ENCODE measurements at places on chromosomes 3 and 15.

DNA sequence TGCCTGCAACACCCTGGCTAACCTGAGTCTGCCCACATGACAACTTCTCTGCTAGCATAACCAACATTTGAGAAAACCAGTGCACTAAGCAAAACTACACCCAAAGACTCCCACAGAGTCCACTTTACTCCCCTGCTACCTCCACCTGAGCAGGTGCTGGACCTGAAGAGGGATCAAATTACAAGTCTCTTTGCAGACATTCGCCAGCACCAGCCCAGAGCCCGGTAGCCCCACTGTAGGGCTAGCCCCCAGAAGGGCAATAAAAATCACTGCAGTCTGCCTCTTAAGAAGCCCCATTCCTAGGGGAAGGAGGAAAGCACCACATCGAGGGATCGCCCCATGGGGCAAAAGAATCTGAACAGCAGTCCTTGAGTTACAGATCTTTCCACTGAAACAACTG is 472.2 kb downstream of the GRM7 start:
- no peak for DNase-seq

DNA sequence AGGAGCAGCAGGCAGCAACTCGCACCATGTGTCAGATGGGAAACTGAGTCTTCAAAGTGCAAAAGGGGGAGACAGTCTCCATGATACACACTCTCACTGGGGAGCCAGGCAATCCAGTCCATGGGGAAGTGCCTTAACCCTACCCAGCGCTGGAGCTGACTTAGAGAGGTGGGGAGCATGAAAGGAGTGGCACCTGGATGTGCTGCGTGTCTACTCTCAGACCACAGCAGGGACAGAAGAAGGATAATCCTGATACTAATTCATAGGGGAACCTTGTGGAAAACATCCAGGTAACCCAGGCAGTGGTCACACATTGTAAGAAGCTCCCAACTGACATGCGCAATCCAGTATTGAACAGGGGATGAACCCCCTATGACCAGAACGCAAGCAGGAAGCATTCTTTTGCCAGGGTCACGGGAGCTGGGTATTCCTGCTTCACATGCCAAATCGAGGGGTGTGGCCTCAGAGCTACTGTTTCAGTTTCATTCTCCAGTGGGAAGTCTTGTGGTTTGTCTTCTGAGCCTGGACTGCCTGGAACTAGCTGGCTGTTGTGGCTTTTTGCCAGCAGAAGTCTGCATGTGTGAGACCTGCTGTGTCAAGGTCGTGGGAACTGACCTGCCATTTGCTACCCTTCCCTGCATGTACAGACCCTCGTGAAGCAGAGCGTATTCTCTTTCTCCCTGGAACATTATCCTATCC is 367.6 kb upstream of the NDN start:
- DNase-seq = no peak

DNA sequence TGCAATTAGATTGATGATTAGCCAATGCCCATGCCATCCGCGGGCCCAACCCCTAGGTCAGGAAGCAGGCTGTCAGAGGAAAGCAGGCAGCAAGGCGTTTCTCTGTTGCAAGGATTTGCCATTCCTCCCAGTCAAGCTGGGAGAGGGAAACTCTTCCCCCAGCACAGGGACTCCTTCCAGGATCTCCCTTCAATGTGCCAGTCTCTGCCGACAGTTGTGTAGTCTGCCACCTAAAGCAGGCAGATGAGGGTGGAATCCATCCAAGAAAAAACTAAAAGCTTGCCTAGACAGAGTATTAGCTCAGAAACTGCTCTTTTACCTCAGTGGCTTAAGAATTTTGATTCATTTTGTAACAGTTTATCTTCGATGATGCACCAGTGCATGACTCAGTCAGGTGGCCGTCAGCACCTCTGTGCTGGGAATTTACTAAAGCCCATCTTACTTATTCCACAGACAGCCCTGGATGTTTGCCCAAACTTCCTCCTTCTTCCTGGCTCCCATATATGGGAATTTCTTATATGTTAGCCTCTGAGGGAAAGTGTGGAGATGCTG is 501.5 kb upstream of the THBS1 start:
- no peak for DNase-seq

GRCh38 chr3:131518680-131519079 is 15.9 kb upstream of the MRPL3 start:
- DNase-seq = no peak

DNA sequence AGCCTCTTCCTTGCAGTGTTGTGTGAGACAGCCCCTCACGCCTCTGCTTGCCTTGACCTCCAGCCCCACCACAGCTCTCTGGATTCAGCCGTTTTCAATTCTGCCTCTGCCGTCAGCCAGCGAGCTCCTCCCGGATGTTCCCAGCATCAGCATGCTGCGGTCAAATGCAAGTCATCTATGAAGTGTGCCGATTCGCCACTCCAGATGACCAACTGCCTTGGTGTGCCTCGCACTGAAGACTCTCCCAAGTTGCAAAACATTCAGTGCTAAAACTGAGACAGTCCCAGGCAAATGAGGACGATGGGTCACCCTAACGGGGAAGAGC is 30.6 kb upstream of the RASA2 start:
- no peak for DNase-seq

DNA sequence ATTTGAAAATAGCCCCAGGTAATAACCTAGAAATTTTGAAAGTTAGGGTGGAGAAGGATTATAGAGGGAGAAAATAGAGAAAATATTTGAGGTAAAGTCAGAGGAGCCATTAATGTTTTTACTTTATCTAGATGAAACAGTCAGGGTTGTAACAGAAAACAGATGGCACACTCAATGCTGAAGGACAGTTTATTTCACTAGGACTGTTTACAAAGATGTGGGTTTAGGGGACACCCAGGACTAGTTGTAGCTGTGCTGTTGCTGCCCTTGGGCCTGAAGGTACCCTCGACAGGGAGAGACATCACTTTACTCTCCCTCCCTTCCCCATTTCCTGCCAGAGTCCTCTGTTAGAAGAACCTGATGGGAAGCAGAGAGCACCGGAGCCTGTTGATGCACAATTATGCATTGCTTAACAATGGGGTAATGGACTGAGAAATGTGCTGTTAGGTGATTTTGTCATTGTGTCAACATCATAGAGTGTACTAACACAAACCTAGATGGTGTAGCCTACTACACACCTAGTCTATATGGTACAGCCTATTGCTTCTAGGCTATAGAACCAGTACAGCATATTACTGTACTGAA is 103.8 kb downstream of the GALK2 start:
- DNase-seq = no peak

- DNase-seq = no peak
Observed at GRCh38 chr3:79406175-79406574, 361.6 kb downstream of the ROBO1 start.

DNA sequence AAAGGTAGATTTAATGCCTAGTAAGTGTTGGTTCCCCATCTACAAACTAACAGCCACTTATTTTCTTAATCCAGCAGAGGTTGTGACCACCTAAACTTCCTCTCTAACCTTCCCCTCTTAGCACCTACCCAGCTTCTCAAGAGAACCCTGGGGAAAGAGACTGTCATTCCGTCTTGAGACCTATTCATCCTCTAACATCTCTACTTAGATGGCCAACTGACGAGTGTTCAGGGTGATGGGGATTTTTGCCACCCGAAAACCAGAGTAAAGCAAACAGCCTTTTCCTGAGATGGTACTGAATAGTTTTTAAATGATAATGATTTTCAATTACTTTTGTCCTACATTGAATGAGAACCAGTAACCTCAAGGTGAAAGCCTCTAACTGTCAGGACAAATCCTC is 9.3 kb upstream of the GBE1 start:
- no peak for DNase-seq

DNA sequence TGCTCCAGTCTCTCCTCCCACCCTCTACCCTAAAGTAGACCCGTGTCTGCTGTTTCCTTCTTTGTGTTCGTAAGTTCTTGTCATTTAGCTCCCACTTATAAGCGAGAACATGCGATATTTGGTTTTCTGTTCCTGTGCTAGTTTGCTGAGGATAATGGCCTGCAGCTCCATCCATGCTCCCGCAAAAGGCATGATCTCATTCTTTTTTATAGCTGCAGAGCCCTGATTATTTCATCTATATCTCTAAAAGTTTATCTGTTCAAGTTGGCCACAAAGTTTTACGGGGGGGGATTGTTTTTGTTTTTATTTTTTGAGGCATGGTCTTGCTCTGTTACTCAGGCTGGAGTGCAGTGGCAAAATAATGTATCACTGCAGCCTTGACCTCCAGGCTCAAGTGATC is 4.4 kb upstream of the NEO1 start:
- DNase-seq = no peak

- DNase-seq = no peak
Observed at GRCh38 chr15:45083223-45083622, 30.7 kb downstream of the DUOX2 start.

- DNase-seq = no peak
Observed at GRCh38 chr3:40143283-40144090, 166.0 kb upstream of the EIF1B start.

GRCh38 chr3:25679642-25680302 is 15.1 kb upstream of the TOP2B start:
- no peak for DNase-seq

- DNase-seq = no peak
Observed at GRCh38 chr3:24886501-24886900, 391.9 kb upstream of the THRB start.
